ENCODE measurements at places on chromosomes 5 and 9.

DNA sequence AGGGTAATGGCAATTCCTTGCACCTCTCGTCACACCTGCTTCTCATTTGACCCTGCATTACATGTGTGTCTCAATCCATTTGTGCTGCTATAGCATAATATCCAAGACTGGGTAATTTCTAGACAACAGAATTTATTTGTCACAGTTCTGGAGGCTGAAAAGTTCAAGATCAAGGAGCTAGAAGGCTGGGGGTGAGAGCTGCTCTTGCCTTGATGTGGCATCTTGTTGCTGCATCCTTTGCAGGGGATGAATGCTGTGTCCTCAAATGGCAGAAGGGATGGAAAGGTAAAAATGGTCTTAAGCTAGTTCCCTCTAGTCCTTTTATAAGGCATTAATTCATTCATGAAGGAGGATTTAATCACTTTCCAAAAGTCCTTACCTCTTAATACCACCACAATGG, 323.7 kb upstream of the RPS23 start:
- no peak for DNase-seq

- DNase-seq: no peak
Measured at GRCh38 chr5:171975262-171975876, 31.1 kb downstream of the FBXW11 start.

GRCh38 chr5:112685931-112686330, 51.8 kb upstream of the APC start:
- no peak for DNase-seq

DNA sequence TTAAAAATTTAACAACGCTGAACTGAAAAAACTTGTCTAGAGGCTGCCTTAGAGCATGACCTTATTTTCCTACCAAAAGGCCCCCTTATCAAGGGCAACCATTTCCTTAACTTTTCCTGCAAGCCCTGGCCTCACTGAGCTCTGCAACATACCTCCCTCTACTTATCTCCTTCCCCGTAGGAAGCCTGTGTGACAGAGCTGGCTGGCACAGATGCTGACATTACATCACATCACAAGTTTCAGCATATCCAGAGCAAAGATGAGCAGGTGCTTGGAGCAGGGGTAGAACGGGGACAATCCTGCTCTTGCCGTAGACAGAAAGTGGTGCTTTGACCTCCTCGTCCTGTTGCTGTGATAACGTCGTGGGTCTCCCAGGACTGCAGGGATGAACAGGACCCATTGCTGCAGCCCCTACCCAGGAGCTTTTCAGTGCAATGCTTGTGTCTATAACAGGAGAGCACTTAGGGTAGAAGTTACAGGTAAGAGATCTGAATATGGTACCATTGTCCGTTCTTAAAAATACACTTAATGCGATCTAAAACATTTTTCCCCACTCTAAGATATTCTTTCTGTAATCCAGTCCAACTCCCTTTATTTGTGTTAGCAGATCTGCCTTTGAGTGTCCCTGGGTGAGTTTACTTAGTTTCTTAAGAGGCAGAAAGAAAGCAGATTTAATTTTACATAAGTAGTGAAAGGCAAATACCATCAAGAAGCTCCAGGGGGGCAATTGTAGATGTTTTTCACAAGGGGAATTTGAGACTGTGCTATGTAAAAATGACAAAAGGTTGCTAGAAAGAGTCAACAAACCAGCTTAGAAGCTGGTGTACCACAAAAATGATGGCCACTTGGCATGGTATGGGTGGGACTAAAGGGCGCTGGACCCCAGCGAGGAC, 101.9 kb upstream of the EFNA5 start:
- DNase-seq: no peak

- no peak for DNase-seq
Measured at GRCh38 chr9:112582371-112583262, 96.0 kb downstream of the KIAA1958 start.

DNA sequence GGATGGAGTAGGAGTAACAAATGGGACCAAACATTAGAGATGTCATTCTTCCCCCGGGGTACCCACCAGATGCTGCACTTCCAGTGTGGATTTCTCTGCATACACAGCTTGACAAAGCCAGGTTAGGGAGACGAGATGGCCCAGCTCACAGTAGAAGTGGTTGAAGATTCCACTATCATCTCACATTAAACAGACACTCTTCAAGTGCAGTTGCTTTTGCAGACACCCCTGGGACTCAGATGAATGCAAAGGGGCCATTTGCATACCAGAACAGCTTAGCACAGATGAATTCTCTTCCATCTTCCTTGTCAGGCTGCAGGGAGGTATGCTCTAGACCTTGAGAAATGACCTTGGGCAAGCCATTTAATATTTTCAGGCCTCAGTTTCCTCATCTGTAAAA, 12.6 kb upstream of the C5orf58 start:
- DNase-seq: no peak

DNA sequence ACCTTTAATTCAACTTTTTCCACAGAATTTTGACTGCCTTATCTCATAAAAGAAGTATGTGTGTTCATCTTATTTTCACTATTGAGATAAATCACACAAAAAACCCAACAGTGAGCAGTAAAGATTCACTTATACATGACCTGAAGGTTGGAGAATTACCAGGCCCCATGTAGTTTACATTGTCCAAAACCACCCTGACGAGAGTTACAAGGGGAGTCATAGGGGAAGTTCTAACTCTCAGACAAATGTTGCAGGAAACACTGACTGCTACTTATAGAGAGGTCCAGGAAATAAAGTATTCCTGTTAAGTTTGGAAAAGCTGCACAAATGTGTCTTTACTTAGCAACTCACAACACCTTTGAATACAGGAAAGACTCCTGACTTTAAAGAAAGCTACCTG, 14.1 kb downstream of the SPATA9 start:
- no peak for DNase-seq

GRCh38 chr9:110619831-110620230, 40.3 kb upstream of the SVEP1 start:
- no peak for DNase-seq

DNA sequence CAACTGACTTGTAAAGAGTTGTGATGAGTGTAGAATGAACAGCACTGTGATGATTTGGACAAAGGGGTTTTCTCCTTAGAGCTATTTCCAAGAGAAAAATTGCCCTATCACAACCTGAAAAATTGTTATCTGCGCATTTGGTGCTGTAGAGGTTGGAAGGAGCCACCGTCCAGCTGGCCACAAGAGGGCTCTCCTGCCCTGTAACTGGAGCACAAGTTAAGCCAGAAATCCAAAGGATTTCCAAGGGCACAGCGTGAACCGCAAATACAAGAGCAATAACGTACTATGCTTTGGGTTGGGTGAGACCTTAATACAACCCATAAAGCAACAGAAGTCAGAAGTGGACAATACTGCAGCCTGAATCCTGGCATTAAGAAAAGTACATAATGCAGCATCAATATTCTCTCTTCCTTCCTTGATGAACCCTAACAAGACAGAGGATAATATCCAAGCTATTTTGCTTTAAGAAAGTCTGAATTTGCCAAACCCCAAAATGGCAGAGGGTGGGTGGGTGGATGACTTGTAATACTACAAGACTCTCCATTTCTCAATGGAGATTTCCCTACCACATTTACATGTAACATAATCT, 56.8 kb upstream of the SMIM32 start:
- peak; percentile 59 for DNase-seq

DNA sequence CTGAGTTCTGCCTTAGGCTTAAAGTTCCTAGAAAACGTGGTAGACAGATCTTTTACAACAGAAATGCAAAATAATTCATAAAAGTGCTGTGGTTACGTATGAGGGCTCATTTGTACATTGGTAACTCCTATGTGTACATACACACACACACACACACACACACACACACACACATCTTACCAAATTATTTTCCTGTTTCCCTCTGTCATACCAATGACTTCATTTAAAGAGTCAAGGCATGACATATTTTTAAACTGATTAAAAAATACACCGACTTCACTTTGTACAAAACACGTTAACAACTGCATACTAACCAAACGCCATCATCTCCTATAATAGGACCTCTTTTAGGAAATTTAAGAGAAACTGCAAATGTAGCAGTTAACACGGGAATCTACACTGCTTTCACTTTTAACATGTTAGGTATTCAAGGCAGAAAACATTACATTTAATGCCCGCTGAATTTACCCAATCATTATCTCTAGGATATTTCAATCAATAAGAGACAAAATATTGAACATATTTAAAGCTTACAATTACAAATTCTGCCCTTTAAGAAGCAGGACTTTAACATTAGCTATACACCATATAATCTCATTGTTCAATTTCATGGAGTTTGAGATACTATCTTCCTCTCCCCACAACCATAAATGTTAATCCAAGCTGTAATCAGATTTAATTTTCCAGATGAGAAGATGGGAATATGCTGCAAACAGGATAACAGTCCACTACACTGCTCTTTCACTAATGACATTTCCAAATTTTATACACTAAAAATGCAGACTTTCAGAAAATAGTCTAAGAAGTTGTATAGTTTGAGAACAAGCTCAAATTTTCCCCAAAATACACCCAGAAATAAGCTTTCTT, 133.1 kb downstream of the DENND1A start:
- no peak for DNase-seq

GRCh38 chr5:65113771-65114170, 345.0 kb downstream of the CWC27 start:
- no peak for DNase-seq

DNA sequence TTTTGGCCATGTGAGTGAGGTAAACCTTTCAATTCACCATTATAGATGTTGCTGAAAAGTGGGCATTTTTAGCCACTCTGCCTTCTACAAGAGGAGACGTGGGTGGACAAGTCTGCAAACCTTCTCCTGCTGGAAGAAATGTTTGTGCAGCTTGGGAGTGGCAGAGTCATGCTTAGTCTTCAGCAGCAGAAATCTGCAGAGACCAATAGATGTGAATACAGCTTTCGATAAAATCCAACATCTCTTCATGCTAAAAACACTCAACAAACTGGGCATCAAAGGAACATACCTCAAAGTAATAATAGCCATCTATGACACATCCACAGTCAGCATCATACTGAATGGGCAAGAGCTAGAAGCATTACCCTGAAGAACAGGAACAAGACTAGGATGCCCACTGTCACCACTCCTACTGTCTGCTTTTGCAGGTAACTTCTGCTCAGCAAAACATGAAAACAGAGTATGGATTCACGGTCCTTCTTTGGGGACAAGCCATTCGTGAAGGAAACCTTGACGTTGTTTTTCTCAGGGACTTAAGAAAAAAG, 91.3 kb downstream of the RALGPS1 start:
- no peak for DNase-seq

DNA sequence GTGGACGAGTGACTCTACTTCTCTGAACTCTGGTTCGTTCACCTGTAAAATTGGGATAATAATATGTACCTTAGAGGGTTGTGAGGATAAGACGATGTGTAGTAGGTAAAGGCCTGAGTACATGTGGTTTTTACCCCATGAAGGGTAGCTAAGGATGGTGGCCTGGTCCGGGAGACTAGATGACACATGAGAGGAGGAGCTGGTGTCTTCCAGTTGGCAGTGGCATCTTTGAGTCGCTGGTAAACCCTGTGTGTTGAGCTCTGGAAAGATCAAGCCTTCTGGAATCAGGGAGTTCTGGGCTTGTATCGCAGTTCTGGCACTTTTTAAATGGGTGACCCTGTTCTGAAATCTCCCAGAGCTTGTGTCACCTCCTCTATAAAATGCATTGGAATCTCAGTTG, 166.4 kb upstream of the ZNF618 start:
- no peak for DNase-seq

DNA sequence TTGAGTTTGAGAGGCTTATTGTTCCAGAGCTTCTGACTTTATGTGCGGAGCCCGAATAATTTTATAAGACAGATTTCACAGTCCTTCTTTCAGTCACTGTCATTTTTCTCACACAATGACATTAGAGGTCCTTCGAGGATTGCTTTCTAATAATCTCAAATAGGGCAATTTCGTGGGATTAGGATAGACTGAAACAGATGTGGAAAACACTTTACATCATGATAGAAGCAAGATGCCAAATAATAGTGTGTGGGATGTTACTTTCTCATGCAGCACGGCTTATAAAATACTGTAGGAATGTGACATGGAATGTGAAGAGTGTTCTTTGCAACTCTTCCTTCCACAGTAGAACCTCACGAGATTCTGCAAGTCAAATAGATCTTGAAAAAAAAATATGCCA, 451.3 kb downstream of the SEMA5A start:
- no peak for DNase-seq

GRCh38 chr9:127036437-127036836, 86.0 kb downstream of the ANGPTL2 start:
- no peak for DNase-seq

- no peak for DNase-seq
Measured at GRCh38 chr9:120946259-120946658, 19.7 kb upstream of the TRAF1 start.

- DNase-seq: no peak
Measured at GRCh38 chr9:136899196-136899595, 12.9 kb downstream of the TRAF2 start.

- DNase-seq: peak; percentile 87
Measured at GRCh38 chr5:82356808-82357671, 78.9 kb upstream of the RPS23 start.

GRCh38 chr5:123094919-123095797, 6.1 kb downstream of the PRDM6 start:
- DNase-seq: no peak

DNA sequence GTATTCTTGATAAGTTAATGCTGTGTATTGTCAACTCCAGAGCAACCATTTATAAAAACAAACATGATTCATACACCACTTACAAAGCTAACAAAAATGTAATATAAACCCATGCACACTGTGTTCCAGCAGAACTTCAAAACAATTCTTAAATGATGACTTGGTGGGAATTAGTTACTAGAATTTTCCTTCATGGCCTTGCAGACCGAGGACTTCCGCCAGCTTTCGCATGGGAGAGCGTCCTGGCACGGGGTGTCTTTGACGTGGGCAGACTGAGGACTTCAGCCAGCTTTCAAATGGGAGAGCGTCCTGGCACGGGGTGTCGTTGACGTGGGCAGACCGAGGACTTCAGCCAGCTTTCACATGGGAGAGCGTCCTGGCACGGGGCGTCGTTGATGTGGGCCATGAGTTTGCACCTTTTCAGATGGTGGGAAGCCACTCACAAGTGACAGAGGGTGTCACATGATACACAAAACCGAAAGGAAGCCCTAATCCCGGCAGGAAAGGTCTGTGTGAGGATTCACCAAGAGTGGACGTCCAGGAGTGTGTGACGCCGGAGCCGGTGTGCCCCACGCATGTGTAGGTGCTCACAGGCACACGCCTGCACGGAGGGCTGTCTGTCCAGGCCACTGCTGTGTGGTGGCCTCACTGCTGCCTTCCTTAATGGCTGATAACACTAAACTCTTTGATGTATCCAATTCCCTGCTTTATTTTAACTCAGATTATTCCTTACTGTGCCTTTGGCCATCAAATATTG, 211.3 kb upstream of the IRX4 start:
- no peak for DNase-seq

DNA sequence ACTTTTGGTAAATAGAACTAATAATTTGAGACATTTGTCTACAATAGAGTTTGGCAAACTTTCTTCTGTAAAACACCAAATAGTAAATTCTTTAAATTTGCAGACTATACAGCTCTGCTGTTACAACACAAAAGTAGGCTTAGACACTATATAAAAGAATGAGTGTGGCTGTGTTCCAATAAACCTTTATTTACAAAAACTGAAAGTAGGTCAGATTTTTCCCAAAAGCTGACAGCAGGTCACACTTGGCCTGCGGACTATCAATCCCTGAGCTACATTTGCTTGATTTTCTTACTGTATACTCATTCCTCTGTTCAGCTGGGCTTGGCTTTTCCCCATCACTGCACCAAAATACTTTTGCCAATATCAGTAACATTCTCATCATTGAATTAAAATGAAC, 189.4 kb downstream of the COMMD10 start:
- DNase-seq: no peak

Measured in ureter (tissue), 1 donor.